Dorsolateral prefrontal cortex (tissue), 122 donors: ENCODE measurements at places on chromosomes 4 and X.

GRCh38 chr4:76651616-76652015 lies 216.6 kb downstream of the SHROOM3 start:
- no peak for DNase-seq

DNA sequence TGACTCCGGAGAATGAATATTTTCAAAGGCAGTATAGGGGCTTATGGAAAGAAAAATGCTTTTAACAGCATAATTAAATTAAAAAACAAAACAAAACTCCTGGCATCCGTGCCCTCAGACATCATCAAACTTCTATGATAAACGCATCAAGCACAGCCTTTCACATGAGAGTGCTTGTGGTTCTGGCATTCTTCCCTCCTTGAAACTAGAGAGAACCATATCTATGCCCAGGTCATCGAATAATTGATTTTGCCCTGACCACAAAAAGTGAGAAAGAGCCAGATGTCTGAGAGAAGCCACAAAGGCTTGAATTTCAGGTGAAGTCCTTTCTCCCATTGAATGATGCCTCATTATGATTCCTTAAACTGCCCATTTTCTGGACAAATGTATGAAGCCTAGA lies 286.8 kb downstream of the CBLL2 start:
- no peak for DNase-seq

- no peak for DNase-seq
Measured at GRCh38 chr4:182370491-182370890, 127.3 kb downstream of the TENM3 start.

- DNase-seq: no peak
Measured at GRCh38 chr4:40586034-40586433, 43.6 kb downstream of the RBM47 start.

- DNase-seq: no peak
Measured at GRCh38 chr4:76376534-76376933, 44.4 kb downstream of the CCDC158 start.

GRCh38 chr4:57051095-57051494 lies 59.1 kb downstream of the IGFBP7 start:
- DNase-seq: no peak

DNA sequence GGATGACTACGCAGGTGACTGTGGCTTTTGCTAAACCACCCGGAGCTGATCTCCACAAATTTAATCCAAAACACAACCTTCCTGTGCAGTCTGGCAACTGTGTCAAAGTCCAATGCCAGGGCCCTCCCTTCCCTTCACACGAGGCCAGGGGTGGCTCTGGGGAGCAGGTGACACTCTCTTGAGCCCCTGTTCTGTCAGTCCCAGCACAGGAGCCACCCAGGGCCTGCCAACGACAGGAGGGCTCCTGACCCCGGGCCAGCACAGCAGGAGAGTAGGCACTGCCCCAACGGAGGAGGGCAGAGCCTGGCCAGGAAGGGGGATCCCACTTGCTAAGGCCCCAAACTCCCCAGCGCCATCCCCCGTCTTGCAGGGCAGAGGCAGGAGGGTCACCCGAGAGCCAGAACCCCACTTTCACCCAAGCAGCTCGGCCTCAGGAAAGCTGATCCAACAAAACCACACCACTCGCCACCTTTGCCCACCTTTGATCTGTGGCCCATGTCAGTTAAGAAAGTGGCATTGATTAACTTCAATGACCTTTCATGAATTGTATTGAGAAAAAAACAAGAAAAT lies 44.7 kb downstream of the FAM53A start:
- DNase-seq: no peak

DNA sequence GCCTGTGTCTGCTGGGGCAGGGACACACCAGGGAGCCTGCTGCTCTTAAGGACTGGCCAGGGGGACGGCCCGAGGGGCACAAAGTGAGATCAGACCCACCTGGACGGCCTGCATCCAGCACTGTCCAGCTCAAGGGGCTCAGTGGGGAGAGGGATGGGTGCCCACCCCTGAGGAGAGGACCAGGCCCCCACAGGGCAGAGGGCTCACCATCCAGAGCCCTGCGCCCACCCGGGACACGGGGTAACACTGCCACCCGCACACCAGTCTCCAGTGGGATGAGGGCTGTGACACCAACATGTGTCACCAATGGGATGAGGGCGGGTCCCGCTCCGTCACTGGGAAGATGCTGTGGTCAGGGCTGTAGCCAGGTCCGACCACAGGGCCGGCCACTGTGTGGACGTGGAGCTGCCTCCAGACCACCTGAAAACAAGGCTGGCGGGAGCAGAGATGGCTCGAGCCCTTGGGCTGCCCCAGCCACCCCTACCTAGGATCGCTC lies 13.2 kb downstream of the DGKQ start:
- DNase-seq: no peak
